ENCODE measurements at places on chromosomes 5 and 9.

- no peak for DNase-seq
Observed at GRCh38 chr5:174344335-174344734, 298.8 kb downstream of the NSG2 start.

GRCh38 chr9:85702726-85703289 is 38.9 kb downstream of the AGTPBP1 start:
- DNase-seq = no peak

GRCh38 chr9:128215491-128216409 is 12.6 kb downstream of the DNM1 start:
- no peak for DNase-seq

DNA sequence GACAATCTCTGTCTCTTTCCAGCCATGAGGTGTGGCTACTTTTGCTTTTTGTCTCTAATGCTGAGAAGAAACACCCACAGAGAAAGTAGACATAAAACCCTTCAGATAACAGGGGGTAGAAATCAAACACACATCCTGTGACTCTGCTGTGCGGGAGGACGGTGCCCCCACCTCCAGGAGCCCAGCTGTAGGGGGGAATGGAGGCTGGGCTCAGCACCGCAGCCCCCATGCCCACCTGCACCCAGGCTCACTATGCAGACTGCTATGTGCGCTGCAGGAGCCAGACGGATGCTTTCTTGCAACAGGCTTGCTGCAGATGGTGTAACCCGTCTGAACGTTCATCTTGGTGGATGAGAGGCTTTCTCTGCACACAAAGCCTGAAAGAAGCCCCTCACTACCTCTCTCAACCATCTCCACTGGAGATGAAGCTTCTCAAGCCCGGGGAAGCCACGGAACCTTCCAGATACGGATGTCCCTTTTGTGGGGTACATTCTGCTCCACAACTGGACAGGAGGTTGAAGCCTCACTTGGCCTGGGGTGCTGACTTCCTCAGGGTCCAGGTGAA is 207.2 kb downstream of the GADD45G start:
- no peak for DNase-seq

GRCh38 chr5:111367115-111367514 is 142.9 kb downstream of the CAMK4 start:
- no peak for DNase-seq

- DNase-seq = no peak
Observed at GRCh38 chr9:86664603-86665002, 282.7 kb downstream of the GAS1 start.

GRCh38 chr5:14525397-14525796 is 56.2 kb upstream of the OTULINL start:
- no peak for DNase-seq

- DNase-seq = no peak
Observed at GRCh38 chr9:92048924-92049625, 66.1 kb downstream of the SPTLC1 start.

DNA sequence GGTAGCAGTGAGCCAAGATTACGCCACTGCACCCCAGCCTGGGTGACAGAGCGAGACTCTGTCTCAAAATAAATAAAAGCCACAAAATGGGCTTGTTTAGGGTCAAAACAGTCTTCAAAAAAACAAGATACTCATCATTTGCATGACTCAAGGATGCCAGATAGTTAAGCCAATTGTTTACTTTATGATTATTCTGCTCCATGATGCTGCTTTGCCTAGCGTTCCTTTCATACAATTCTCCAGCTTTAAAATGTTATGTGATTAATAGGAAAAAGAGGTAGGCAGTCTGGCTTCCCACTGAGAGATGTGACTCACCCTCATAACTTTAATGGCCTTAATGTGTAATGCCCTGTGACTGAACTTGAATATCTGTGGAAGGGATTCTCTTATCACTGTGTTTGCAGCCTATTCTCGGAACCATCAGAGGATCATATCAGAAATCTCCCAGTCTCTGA is 364.6 kb upstream of the TRPC7 start:
- DNase-seq = no peak

GRCh38 chr5:30561771-30562170 is 631.7 kb upstream of the CDH6 start:
- no peak for DNase-seq

GRCh38 chr9:93397661-93398373 is 53.7 kb upstream of the FAM120A start:
- DNase-seq = no peak

- no peak for DNase-seq
Observed at GRCh38 chr9:120830151-120830550, 12.6 kb downstream of the PSMD5 start.

DNA sequence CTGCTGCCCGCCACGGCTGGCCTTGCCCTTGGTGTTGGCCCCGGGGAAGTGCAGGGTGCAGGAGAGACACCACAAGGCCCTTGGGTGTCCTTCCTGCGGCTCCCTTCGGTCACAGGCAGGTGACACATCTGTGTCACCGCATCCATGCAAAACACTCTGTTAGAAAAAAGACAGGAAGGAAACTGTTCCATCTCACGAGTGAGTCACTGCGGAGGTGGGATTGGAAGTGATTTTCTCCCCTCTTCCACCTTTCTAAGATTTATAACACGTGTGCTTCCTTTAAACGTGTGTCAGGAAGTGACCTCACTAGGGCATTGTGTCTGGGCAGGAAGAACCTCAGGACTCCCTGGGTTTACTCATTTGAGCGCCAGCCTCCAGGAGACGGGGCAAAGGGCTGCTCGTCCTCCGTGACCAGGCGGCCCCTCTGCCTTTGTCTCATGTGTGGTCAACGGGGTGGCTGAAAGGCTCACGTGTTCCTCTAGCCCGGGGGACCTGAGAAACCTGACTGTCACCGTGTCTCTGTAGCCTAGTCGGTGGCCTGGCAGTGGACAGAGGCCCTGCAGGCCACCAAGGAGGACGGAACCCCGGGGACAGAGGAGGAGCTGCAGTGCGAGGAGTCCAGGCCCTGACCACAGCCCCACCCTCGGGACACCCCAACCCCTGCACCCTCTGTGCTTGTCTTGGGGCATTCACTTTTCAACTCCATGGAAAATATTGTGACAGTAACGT is 4.9 kb upstream of the LCN1 start:
- no peak for DNase-seq

GRCh38 chr9:98108531-98109031 is 10.4 kb downstream of the TRIM14 start:
- no peak for DNase-seq

GRCh38 chr5:135032999-135033861 is 798 bp downstream of the PITX1 start:
- DNase-seq = no peak

DNA sequence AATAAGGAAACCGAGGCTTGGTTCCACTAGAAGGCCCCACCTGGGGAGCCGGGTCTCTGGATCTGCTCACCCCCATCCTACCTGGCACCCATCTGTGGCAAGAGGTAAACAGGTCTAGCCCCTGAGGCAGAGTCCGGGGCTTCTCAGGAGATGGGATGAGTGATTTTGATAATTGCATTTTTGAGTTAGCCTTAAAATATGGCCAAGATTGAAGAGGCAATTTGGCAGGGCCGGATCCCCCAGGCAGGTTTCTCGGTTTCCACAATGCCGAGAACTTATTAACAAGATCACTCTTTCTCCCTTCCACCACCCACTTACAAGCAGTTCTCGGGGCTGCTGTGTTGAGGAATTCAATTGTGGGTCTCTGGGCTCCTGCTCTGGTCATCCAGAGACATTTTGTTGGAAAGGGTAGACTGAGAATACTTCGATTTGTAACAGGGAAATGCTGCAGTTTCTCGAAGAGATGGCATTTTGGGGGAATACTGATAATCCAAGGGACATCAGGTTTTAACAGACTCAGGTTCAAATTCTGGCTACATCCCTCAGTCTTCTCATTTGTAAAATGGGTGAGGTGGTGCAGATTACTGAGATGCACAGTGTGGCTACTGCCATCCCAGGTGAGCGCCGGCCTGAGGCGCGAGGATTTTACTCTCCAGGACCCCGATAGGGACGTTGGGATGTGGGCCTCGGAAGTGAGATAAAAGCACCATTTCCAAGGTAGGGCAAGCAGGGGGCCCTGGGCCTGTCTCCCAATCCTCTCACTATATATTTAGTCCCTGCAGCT is 194.2 kb downstream of the CDK5RAP2 start:
- no peak for DNase-seq

DNA sequence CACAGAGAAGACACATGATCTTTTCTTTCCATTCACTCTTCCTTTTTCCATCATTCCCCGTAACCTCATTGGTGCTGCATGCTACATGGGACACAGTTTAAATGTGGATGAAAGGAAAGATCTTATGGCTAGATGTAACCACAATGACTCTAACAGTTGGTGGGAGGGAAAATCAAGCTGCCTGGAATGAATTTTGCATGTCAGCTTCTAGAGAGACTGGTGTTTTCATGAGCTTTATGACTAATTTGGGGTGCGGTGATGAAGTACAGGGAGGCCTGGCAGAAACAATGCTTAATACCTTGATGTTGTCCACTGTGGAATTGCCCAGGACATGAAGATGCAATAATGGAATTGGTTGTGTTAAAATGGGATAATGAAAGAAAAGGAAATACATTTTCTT is 55.9 kb upstream of the MYO10 start:
- no peak for DNase-seq

GRCh38 chr5:65718576-65719310 is 3.2 kb downstream of the SGTB start:
- DNase-seq = no peak

DNA sequence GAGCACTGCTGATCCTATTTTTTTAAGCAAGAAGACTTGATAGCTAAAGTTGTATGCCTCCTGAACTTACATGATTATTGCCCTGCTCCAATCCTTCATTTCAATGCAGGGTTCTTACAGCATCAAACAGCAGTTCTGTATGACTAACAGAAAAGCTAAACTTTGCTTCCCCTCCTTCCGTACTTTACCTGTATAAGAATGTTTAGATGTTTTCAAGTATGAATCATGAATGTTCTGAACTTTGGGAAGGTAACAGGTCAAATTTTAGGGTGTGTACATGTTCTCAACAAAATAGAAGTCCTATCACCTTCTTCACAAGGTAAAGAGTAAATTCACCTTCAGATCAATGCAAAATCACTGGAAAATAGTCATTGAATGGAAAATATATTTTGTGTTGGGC is 972.6 kb upstream of the SEMA6A start:
- DNase-seq = no peak

All from stimulated activated CD4-positive, alpha-beta T cell treated with anti-CD3 and anti-CD28 coated beads, Interleukin-15, amount 100 ng/mL, for 48 hours (primary cell).